ENCODE measurements at places on chromosomes 13 and 19.
A peak's percentile ranks its signal among the peaks of the same experiment; 100 is the strongest.

DNA sequence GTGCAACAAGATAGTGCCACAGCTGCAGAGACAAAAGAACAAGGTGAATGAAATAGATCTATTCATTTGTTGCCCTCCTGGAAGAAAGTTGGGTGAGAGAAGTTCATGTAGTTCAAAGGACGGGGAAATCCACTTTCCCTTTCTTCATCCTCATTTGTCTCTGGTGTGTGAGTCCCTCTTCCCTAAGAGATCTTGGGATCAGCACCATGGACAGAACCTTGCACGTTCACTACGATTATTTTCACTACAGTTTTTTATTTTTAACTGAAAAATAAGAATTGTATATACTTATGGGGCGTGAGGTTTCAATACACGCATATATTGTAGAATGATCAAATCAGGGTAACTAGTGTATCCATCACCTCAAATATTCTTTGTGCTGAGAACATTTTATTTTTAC, 29.2 kb downstream of the NLRP5 start:
- no peak for ATAC-seq

DNA sequence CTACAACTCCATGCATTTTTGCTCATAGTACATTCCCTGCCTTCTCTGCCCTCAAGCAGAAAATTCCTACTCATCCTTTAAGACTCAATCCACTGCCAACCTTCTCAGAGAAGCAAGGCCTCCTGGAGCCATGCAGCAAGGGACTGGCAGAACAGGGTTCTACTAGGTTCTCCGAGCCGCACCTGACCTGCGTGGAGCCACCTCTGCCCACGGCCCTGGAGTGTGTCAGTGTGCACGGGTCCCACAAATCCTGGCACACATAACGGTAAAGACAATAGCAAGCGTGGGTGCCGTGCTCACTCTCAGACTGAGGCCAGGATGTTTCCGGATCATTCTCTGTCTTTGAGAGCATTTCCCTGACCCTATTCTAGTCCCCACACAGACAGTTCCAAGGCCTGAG, 30.0 kb downstream of the SOX1 start:
- ATAC-seq = no peak

- ATAC-seq = peak; percentile 51
Measured at GRCh38 chr13:114043421-114044053, 69.7 kb upstream of the C13orf46 start.

GRCh38 chr19:49924004-49924880, 4.8 kb upstream of the ATF5 start:
- no peak for ATAC-seq

DNA sequence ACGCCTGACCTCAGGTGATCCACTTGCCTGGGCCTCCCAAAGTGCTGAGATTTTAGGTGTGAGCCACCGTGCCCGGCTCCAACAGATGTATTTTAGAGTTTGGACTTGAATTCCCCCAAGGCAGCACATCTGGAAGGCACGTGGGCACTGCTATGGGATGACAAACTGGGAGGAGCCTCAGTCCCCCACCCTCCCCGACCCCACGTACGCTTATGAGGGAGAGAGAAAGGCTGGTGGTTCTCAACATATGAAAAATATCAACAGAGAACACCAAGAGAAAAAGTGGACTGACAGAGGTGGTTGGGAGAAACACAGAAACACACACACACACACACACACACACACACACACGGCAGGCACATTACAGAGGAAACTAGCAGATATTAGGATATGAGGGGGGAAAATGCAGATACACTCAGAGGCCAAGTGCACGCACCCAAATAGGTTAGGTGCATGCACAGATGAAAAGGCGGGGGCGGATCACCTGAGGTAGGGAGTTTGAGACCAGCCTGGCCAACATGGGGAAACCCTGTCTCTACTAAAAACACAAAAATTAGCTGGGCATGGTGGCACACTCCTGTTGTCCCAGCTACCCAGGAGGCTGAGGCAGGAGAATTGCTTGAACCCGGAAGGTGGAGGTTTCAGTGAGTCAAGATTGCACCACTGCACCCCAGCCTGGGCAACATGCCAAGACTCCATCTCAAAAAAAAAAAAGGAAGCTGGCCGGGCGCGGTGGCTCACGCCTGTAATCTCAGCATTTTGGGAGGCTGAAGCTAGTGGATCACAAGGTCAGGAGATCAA, 3.2 kb downstream of the STX10 start:
- no peak for ATAC-seq

GRCh38 chr13:104297075-104297474, 1230.9 kb upstream of the SLC10A2 start:
- no peak for ATAC-seq

- ATAC-seq = no peak
Measured at GRCh38 chr19:49852631-49853126, 1.7 kb downstream of the PTOV1 start.

DNA sequence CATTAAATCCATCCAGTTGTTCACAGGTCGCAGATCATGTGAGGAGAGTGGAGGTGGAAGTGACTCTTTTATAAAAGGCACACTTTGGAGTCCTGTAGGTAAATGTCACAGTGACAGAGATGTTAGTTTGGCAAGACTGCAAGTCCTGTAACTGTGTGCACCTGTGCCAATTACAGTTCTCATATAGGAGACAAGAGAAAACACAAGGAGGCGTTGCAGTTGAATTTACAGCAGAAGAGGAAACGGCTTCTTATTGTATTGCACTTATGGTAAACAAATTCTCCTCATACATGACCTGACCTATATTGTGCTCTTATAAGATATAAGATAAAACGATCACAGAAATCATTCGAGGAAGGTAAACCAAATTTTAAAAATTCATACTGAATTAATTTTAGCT, 732.8 kb upstream of the SLC10A2 start:
- no peak for ATAC-seq

- ATAC-seq = no peak
Measured at GRCh38 chr13:97559030-97559429, 125.1 kb downstream of the RAP2A start.

- no peak for ATAC-seq
Measured at GRCh38 chr19:45498411-45499195, at the start of gene PPM1N. TSS of gene PPM1N (plus strand) at chr19:45498443. CDS start at chr19:45498473, 30 bp downstream.

DNA sequence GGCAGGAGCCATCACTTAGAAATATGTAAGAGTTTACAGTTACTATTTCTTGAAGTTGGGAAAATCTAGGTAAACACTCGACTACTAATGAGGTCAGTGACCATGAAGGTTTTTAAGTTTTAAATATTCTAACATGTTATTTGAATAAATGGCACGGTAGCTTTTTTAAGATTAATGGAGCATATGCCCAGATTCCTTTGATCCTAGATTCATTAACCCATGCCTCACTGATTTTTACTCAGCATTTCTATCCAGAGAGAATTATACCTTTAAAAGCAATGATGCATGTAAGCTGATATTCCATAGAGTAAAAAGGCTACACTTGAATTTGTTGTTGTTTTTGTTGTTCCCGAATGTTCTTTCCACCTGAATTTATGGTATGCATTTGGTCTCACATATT, 541.4 kb downstream of the DACH1 start:
- no peak for ATAC-seq

- ATAC-seq = no peak
Measured at GRCh38 chr13:89363144-89363543, 1692.0 kb downstream of the SLITRK5 start.

DNA sequence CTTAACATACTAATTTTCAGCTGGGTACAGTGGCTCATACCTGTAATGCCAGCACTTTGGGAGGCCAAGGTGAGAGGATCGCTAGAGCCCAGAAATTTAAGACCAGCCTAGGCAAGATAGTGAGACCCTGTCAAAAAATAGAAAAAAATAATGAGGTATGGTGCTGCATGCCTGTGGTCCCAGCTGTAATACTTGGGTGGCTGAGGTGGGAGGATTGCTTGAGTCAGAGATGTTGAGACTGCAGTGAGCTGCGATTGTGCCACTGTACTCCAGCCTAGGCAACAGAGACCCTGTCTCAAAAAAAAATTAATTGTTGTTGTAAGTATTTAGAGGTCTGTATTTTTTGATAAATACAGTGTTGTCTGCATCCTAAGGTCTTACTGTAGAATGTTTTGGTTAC, 66.8 kb downstream of the FNDC3A start:
- ATAC-seq = no peak

- no peak for ATAC-seq
Measured at GRCh38 chr19:40719414-40719894, 2.5 kb downstream of the ITPKC start.

DNA sequence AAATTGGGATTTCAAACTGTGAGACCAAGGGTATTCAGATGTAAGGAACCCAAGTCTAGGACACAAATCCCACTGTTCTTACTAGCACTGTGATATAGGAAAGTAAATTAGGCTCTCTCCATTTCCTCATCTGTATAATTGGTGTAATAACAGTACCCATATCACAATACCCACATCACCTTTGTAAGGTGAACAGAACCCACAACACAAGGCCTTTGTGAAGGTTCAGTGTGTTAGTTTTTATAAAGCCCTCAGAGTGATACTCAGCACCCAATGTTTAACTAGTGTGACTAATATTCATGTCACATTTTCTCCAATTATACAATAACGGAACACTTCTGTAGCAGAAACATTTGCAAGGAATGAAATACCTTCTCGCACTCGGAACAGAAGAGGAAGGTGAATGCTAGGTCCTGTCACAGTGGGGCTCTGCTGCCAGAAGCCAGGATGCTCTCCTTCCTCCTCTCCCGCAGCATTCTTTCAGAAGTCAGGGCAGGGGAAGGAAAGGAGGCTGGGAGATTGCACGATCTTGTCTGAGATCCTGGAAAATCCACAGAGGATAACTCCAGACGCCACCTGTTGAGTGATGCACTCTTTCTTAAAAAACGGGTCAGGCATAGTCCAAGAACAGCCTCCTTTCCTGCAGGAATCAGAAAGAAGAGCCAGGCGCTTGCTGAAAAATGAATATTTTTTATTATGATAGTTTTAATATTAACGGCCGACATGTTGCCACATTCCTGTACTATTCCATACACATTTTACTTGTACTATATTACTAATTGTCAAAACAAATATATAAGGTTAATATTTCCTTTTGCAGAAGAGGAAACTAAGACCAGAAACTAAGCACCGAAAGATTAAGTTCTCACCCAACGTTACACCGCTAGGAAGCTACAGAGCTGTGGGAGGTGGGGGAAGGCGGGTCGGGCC, 762 bp downstream of the ZNF45 start:
- ATAC-seq = peak; percentile 32

- no peak for ATAC-seq
Measured at GRCh38 chr13:79448413-79448812, 32.5 kb upstream of the NDFIP2 start.

- ATAC-seq = no peak
Measured at GRCh38 chr19:19657397-19657783, 6.1 kb downstream of the ATP13A1 start.

DNA sequence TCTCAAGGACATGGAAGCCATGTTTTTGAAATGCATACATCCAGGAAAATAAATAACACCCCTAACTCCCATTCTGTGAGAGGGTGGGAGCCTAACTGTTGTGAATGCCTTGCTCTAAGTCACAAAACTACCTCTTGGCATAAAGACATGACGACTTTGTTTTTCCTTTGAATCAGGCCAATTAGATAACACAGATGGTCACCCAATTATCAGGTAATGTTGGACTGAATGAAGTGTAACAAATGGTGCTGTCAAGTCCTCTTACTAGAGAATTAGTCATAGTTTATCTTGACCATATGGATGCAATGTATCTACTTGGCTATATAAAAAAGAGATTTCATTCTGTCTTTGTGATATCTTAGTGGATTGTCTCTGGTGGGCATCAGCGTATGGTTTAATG, 553.6 kb upstream of the ATXN8OS start:
- ATAC-seq = no peak
